ENCODE measurements at places on chromosomes 6 and 20.

GRCh38 chr6:109327491-109327890 is 54.8 kb downstream of the CD164 start:
- DNase-seq, result no peak

DNA sequence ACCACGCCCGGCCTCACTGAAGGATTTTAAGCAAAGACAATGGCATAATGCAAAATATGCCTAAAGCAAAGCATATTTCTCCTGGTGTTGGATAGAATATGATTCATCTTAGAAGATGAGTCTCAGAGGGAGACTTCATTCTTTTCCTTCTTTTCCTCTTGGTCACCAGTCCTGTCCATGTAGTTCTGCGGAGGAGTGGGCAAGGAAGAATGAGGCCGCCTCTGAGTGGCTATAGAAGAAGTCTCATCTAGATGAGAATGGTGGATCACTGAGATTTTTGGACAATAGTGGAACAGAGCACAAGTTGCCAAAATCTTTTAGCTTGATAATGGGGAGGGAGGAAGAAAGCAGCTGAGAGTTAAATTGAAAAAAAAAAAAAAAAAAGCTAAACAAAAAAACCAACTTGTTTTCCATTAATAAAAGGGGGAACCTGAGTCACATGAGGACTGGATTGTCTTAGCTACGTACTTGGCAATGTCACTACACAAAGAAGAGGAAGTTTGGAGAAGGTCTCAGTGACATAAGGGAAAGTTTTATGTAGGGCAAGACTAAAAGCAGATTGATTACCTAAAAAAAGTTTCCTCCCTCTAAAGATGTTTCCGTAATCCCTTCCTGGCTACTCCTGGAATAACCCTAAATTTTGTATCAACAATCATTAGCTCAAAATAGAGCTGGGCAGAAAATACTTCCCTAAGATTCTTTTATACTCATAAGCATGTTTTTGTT is 6.0 kb downstream of the CD83 start:
- no peak for DNase-seq

GRCh38 chr20:64144144-64144912 is 19.9 kb upstream of the MYT1 start:
- no peak for DNase-seq

- DNase-seq, result no peak
Observed at GRCh38 chr20:22711971-22712755, 127.8 kb upstream of the FOXA2 start.

GRCh38 chr6:40963019-40963418 is 76.0 kb downstream of the UNC5CL start:
- DNase-seq, result no peak

DNA sequence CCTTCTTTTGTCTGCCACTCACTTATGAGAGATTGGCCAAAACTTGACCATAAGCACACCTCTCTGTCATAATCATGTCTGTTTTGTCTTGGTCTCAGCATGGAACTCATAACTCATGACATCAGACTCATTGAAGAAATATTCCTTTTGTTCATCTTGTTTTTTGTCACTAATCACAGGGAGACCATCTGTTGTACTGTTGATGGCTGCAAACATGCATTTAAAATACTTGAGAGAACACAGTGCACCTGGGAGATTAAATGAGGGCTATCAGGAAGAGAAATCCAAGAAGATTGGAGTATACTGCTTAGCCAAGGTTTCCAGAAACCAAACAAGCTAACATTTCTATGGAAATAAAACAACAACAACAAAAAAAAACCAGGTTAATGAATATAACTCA is 689.7 kb downstream of the EPM2A start:
- no peak for DNase-seq

DNA sequence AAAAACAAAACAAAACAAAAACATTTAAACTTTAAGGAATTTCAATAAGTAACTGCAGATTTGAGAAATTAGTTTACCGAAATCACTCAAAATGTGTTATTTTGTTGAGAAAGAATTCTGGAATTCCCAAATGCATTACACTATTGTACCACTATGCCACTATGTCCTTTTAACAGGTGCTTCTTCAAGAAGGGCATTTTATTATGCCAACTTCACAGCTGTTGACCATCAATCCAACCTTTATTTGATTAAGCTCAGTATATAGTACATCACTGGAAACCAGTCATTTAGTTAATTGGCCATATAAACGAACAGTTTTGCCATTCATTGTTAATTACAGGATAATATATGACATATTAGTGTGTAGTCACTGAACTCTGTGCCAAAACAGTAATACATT is 221.7 kb downstream of the ARHGAP18 start:
- no peak for DNase-seq

DNA sequence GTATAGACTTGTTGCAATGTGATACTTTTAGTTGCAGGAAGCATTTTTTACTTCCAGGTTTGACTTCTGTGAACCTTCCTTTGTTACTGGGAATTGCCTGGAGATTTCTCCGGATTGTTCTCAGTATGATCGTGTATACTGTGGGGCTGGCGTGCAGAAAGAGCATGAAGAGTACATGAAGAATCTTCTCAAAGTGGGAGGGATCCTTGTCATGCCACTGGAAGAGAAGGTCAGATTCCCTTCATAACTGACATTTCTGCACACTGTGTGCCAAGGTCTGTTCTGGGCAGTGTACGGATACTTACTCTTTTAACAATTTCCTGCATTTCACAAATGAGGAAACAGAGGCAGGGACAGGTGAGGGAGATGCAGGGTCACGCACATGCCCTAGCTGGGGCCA is 9.7 kb downstream of the PCMTD2 start:
- no peak for DNase-seq

Measured in activated T-helper 9 cell treated with anti-CD3 and anti-CD28 coated beads, Interleukin-2, amount 50 U/mL, for 16 hours (primary cell).